ENCODE measurements at places on chromosomes 7 and 10. TPM values are rescaled to one million over a fixed set of nuclear protein-coding genes. Genes with fewer than 3 reads are reported as not detected.

DNA sequence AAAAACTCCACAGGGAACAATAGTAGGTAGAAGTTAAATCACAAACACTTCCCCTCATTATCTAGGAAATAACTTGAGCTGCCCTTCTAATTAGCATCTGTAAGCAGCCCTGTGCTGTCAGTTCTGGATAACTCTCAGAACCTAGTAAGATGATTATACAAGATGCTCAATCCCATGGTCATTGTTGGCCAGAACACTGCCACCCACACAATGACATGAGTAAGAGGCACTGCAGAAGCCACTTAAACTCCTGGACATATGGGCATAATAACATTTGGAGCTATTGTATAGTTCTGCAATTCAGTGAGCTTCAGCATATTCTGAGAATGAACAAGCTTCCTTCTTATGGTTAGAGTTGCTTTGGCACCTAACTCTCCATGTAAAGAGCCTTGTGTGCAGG lies 153.8 kb downstream of the PLPP4 start:
- no peaks in the 10 kb centered on the region for H3K27me3 ChIP-seq
- no peak for DNase-seq
- H3K4me1 ChIP-seq: no peaks in the 10 kb centered on the region
- H3K27ac ChIP-seq: no peak overlapping the region

GRCh38 chr10:79266543-79267312 lies 80.5 kb upstream of the PPIF start:
- no peak overlapping the region for H3K27ac ChIP-seq
- no peaks in the 10 kb centered on the region for H3K36me3 ChIP-seq
- H3K4me3 ChIP-seq: no peak overlapping the region
- no peaks in the 10 kb centered on the region for H3K27me3 ChIP-seq

DNA sequence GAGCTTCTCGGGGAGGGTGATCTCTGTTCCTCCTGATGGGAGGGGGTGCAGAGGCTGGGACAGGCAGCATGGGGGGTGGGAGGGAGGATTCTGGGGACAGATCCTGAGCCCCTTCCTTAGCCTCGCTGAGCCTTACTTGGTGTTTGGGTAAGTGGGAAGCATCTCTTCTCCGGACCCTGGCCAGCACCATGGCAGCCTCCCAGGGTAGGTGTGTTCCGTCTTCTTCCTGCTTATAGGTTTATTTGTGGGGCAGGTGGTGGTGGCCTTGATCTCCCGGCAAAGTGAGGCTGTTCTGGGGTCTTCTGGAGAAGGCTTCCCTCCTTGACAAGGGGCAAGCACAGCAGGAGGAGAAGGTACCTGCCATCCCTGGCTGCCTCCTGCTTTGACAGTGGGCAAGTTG lies 226.9 kb downstream of the GLRX3 start:
- H3K27me3 ChIP-seq: no peaks in the 10 kb centered on the region
- no peak for DNase-seq
- H3K36me3 ChIP-seq: no peaks in the 10 kb centered on the region
- H3K27ac ChIP-seq: no peak overlapping the region

DNA sequence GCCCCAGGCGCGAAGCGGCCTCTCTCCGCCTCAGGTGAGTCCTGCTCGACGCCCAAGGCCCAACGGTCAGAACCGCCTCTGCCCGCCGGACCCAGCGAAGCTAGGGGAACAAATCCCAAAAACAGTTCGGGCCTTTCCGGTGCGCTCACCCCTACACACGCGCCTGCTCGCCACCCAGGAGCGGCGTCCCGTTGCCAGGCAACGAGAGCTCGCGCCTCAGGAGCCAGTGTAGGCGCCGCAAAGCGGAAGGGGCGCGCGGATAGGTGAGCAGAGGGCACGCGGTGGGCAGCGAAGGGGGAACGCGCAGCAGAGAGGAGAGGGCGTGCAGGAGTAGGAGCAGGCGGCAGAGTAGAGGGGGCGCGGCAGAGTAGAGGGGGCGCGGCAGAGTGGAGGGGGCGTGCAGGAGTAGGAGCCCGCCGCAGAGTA lies at the start of the genes DYDC1 and DYDC2:
Gene DYDC1, minus strand, starts transcription at position 193 of the 426 bp plus-strand sequence. CDS start 4,154 bp downstream, outside the sequence.
Gene DYDC2, plus strand, starts transcription at position 219 of the 426 bp plus-strand sequence. CDS start 5,663 bp downstream, outside the sequence.
- H3K27me3 ChIP-seq: no peaks in the 10 kb centered on the region
- H3K4me1 ChIP-seq: peaks cover 3% of the 10 kb centered on the region
- H3K27ac ChIP-seq: no peak within 1 kb of the TSS
- peak within 1 kb of the TSS; percentile 3 for H3K4me3 ChIP-seq
- peak; percentile 48 for DNase-seq
- H3K36me3 ChIP-seq: no peaks in the 10 kb centered on the region

The FZD8 gene
- 3.7 TPM for total RNA-seq

The SPDYE2B gene
- not detected for total RNA-seq

The FAM241B gene
- total RNA-seq: 1.6 TPM
